Activated naive CD4-positive, alpha-beta T cell (primary cell): ENCODE measurements at places on chromosomes 3 and 15.
A peak's percentile ranks its signal among the peaks of the same experiment; 100 is the strongest.

- DNase-seq = no peak
Observed at GRCh38 chr15:101426761-101427333, 62.7 kb downstream of the PCSK6 start.

GRCh38 chr3:110855207-110855606, 216.4 kb upstream of the NECTIN3 start:
- no peak for DNase-seq

DNA sequence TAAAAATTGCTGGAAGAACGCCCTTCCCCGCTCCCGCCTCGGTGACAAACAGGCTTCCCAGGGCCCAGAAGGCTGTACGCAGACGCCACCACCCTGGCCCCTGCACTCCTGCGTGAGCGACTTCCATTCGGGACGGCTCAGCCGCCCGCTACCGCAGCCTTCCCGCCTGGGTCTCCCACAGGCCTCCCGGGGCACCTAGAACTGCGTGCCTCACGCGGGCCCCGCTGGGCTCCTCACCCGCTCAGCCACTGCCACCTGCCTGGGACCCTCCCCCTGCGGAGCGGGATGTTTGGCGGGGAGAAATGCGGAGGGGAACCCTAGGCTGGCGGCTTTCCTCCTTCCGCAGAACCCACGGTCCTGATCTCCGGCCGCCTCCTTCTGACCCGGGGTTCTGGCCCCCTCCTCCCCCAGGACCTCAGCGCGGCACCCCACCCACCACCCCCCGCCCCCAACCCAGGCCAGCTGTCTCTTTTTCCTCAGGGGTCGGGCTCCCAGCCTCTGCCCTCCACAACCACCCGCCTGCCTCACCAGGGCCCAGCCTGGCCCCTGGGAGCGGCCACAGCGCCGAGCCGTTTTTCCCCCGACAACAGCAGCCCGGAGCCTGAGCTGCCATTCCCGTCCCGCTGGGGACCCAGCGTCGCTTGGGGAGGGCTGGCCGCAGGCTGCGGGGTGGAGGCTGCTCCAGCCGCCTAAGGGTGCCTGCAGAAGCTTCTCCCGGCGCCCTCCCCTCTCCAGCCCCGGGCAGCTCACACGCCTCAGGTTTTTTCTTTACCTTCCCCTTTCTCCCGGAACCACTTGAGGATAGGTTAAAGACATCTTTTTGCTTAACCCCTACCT, 27.6 kb upstream of the RAB7A start:
- DNase-seq = no peak

DNA sequence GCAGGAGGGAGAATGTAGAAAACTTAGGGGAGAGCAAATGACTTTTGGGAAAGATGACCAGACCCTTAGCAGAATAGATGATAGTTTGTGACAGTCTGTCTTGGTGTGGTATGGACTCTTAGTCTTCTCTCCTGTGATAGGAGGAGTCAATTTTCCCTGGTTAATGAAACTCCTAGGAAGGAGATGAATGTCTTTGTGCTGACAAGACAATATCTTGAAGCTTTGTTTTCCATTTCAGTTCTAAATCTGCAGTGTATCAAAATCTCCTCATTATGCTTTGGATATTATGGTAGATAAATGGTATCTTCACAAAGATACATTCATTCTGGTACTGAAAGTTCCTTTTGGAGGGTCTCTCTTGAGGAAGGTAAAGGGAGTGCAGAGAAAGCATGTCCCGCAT, 77.8 kb upstream of the ZNF717 start:
- no peak for DNase-seq

GRCh38 chr3:21672303-21672702, 78.7 kb downstream of the ZNF385D start:
- no peak for DNase-seq

DNA sequence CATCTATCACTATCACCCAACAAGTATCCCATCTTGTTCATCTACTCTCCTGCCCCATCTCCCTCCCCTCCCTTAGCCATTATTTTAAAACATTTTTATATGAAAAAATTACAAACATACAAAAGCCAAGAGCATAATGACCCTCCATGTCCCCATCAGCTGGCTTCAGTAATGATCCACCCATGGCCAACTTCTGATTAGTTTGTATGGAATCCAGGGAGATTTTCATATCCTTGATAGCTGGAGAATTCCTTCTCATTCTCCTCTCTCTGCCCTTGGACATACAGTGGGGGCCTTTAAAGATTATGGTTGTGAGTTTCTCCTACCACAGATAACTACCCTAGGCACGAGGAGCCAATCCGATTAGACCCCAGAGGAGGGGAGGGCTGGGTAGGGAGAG, 40.2 kb downstream of the IRAK2 start:
- DNase-seq = no peak

DNA sequence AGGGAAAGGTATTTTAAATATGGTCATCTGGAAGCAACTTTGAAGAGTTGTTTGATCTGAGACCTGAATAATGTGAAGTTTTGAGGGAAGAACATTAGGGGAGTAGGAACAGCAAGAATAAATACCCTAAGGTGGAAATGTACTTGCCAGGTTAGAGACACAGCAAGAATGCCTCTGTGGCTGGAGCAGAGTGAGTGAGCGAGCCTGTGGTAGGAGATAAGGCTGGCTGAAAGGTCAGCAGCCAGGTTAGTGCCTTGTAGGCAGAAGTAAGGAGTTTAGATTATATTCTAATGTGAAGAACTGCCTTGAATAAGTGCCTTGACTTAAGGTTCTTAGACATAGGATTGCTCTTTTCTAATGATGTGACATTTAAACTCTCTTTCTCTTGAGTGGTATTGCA, 18.3 kb downstream of the LRRC49 start:
- no peak for DNase-seq

DNA sequence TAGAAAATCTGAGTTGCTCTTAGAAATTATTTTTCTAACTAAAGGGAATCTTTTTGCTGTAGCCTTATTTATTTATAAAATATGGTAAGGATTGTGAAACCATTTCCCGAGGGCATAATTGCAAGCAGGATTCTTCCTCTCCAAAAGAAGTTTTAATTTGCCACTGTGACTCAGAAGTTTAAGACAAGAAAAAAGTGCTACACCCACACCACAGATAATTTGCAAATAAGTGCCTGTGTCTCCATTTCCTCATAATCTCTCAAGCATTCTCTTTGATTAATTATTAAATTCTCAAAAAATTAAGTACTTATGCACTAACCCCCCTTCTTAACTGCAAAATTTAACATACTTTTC, 43.6 kb downstream of the RASA2 start:
- no peak for DNase-seq

GRCh38 chr3:182567700-182568099, 225.6 kb upstream of the ATP11B start:
- no peak for DNase-seq

- DNase-seq = no peak
Observed at GRCh38 chr3:2771193-2771592, 339.0 kb downstream of the IL5RA start.

- DNase-seq = no peak
Observed at GRCh38 chr3:98945101-98945524, 43.6 kb upstream of the DCBLD2 start.

DNA sequence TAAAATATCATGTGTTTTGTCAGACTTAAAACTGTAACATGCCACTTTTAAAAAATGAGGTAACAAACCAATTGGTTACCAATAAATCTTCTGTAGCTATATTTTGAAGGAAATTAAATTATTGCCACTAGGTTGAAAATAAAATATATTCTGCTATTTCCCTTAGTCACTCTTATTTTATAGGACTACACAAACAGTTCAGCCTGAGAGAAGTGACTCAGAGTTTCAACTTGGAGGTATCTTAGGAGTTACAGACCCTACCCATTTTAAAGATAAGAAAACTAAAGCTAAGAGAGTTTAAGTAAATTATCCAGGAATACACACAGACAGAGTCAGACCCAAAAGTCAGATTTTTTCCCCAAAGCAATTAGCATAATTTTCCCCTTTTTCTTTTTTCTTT, 65.1 kb downstream of the PIK3CB start:
- no peak for DNase-seq

- peak; percentile 65 for DNase-seq
Observed at GRCh38 chr15:90885432-90886290, 1.4 kb downstream of the FES start.

DNA sequence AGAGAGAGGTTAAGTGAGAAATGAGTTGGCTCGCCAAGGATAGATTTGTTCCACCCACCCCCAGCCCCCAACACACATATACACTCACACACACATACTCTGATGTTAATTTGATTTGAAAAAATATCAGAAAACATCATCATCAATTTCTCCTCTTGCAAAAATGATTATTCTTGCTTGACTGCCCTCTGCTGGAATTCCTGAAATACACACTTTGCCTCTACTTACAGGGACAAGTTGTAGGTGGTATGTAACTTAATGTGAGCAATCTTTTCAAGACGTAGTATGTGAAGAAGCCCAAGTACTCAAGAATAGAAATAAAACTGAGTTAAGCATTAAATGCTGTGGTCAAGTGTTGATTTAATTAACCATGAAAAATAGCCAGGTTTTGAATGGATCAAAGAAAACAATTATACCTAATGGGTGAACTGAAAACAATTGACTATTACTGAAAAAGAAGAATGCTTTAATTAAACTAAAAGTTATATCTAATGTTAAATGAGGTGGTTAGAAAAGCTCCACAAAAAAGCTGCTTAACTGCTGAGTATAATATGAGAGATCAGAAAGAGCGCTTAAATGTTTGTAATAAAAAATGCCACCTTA, 46.6 kb upstream of the MDFIC2 start:
- no peak for DNase-seq

GRCh38 chr15:40354408-40355171, 3.4 kb upstream of the DISP2 start:
- no peak for DNase-seq

DNA sequence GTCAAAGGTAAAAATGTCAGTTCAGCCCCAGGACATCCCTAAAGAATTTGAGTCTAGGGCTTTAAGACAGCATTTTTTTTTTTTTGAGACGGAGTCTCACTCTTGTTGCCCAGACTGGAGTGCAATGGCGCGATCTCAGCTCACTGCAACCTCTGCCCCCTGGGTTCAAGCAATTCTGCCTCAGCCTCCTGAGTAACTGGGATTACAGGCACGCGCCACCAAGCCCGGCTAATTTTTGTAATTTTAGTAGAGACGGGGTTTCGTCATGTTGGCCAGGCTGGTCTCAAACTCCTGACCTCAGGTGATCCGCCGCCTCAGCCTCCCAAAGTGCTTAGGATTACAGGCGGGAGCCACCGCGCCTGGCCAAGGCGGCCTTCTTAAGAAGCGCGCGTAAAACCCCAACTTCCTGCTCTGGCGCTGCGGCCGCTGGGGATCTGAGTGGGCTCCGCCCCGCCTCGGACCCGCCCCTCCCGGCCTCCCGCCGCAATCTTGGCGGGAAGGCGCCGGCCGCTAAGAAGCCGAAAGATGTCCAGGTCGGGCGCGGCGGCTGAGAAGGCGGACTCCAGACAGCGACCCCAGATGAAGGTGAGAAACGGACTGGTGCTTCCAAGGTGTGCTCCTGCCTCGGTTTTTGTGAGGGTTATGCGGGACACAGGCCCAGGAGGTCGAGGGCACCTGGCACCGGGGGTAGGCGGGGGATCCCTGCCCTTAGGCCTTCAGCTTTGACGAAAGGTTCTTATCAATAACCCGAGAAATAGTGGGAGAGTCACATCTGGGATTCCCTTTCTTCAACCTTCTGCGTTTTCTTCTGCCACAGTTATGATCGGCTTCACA, at the start of gene WDR76:
Gene WDR76, plus strand, starts transcription at position 495 of the 834 bp plus-strand sequence. Its CDS starts 31 bp downstream, at position 526.
- DNase-seq = peak; percentile 33

DNA sequence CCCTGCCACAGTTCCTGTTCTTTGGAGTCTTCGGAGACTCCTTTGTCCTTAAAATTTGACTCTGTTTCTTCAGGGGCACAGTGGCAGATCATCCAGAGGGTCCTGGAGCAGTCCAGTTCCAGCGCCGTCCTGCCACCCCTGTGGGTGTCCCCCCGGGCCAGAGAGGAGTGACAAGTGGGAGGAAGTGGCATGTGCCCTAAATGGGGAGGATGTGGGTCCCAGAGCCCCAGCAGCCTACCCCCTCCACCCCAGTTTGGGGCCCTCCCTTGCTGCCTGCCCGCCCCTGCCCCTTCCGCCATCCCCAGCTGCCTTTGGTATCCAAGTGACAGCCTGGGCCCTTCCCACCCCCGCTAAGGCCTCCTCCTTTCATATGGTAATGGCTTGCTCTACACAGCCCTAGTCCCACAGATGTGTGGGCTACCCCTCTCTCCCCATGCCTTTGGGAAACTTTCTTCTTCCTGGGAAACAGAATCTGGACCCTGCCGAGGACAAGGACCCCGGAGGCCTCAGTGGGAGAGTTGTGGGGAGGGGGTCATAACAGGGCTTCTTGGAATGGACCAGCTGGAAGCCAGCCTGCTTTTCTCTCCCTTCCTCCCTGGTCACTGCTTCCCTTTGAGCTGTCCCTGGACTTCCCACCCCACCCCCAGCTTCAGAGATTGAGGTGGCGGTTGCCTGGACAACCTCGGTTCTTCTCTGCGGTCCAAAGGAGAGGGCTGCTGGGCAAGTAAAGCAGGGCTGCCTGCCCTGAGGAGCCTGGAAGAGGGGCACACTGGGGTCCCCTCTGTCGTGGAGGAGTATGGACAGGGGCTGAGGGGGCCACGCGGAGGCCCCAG, 43.2 kb downstream of the KLHL25 start:
- DNase-seq = no peak

DNA sequence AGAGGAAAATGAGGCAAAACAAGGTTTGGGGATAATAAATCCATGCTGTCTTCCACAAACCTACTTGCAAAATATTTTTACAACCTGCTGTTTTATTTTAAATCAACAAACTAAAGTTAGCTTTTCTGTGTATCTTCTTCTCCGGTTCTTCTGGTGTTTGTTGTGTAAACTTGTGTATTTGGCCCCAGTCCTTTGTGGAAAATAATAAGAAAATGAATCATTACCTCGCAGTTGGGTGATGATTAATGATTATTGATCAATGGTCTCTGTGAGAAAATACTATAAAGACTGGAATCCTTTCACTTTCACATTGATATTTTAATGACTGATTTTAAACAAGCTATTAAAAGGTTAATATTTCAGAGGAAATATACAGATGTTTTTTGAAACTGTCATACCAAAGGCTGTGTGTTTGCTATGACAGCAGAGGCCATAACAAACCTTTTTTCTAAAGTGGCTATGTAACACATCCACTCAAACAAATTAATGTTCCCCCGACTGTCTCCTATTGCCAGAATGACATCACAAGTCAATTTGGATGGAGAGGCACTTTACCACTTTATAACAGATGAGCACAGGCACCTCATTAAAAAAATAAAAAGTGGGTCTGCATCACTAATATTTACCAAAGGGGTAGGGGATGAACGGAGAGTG, 152.5 kb downstream of the MEX3B start:
- DNase-seq = no peak

- DNase-seq = no peak
Observed at GRCh38 chr3:175818811-175819464, 959.8 kb downstream of the NAALADL2 start.
